ENCODE measurements at places on chromosomes 3 and 15.

DNA sequence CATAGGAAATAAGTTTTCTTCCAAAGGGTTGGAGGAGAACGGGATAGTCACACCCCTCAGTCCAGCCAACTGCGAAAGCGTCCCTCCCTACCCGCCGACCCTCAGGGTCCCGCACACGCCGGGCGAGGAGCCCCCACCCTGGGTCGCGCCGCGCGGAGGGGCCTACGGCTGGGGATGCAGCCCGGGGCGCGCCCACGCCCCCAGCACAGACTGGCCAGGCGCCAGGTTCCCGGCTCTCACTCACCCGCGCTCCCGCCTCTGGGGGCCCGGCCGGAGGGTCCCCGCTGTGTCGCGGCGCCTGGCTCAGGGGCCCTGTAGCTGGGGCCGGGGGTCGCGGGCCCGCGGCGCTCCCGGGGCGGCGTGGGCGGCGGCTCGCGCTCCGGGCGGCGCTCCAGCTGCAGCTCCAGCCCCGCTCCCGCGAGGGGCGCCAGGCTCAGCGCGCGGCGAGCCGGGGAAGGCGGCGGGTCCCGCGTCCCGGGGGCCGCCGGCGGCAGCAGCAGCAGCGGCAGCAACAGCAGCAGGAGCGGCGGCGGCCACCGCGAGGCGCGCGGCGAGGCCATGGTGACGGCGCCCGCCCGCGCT lies 375 bp downstream of the HEG1 start:
- DNase-seq = no peak

GRCh38 chr15:92226020-92226612 lies 167.6 kb upstream of the ST8SIA2 start:
- DNase-seq = no peak

DNA sequence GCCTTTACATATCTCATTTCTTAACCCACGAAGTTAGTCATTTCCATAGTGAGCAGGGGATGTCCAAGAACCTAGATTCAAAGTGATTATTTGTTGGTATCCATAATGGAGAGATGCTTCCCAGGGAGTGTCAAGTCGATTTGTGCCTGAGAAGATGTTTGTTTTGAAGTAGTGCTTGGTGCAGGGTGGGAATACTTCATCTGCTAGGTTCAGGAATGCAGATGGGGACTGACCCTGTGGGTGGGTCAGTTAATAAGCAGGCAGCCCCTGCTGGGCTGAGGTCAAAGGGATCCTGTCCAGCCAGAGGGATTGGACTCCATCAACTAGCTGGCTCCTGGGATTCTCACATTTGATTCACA lies 44.1 kb upstream of the VILL start:
- DNase-seq = no peak

DNA sequence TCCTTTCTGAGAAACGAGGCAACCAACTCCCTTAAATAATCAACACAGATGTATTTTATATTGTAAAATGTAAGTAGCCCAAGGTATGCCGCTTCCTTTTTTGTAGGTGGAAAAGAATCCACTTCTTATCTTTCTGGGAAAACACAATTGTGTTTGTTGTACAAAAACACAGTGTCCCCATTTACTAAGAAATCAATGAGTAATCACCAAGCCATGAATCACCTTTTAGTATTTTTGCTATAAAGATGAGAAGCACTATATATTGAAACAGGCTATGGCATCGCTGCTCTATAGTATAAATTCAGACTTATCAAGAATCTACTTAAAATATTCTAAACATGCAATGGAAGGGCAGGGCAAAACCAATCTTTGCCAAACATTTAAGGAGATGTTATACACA lies 104.0 kb downstream of the TNIK start:
- DNase-seq = no peak

GRCh38 chr3:45127130-45127822 lies 18.9 kb downstream of the CDCP1 start:
- DNase-seq = no peak

- DNase-seq = no peak
Observed at GRCh38 chr3:3699407-3699806, 99.8 kb upstream of the LRRN1 start.

- DNase-seq = no peak
Observed at GRCh38 chr3:174859756-174860155, 622 bp downstream of the NAALADL2 start.

- DNase-seq = peak; percentile 68
Observed at GRCh38 chr3:138078901-138079344, 36.5 kb downstream of the DZIP1L start.

GRCh38 chr3:115236496-115236895 lies 89.4 kb upstream of the ZBTB20 start:
- no peak for DNase-seq

GRCh38 chr3:128492671-128493569 lies at the start of gene GATA2:
Gene GATA2 (minus strand): TSS chr3:128493201. CDS start chr3:128487031, 6,170 bp downstream.
- no peak for DNase-seq

DNA sequence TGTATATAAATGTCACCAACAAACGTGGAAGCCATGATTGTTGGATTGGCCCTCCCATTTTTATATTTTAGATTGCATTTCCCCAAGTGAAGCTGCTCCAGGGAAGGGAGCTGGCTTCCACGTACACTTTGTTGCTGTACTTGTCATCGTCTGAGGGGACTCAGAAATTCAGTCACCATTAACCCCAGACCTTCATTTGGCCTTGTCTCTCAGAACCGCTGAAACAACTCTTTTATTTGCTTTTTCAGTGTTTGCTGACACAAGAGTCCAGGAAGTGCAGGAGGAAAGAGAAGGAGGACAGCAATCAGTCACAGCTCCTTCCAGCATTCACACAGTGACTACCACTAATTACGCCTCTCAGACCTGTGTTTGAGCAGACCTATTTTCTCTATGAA lies 276.5 kb downstream of the TBL1XR1 start:
- no peak for DNase-seq

- peak; percentile 89 for DNase-seq
Observed at GRCh38 chr15:44536302-44536961, 515 bp upstream of the EIF3J start.

- no peak for DNase-seq
Observed at GRCh38 chr15:29109762-29110161, 159.9 kb downstream of the NSMCE3 start.

DNA sequence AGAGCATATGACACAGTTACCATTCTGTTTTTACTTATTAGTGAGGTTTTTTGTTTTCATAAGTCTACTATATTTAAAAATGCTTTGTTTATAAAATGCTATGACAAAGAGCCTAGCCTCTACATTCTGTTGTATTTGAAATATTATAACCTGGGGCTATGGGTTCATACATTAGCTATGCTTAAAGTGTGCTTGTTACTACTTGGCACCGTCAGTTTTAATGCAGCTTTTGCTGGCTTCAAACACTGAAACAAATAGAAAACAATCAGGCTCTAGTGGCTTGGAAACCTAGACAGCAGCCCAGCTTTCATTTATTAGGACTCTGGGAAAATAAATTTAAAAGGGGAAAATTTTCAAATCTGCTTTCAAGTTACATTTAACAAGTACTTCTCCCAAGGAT lies 635.9 kb downstream of the CADM2 start:
- no peak for DNase-seq

DNA sequence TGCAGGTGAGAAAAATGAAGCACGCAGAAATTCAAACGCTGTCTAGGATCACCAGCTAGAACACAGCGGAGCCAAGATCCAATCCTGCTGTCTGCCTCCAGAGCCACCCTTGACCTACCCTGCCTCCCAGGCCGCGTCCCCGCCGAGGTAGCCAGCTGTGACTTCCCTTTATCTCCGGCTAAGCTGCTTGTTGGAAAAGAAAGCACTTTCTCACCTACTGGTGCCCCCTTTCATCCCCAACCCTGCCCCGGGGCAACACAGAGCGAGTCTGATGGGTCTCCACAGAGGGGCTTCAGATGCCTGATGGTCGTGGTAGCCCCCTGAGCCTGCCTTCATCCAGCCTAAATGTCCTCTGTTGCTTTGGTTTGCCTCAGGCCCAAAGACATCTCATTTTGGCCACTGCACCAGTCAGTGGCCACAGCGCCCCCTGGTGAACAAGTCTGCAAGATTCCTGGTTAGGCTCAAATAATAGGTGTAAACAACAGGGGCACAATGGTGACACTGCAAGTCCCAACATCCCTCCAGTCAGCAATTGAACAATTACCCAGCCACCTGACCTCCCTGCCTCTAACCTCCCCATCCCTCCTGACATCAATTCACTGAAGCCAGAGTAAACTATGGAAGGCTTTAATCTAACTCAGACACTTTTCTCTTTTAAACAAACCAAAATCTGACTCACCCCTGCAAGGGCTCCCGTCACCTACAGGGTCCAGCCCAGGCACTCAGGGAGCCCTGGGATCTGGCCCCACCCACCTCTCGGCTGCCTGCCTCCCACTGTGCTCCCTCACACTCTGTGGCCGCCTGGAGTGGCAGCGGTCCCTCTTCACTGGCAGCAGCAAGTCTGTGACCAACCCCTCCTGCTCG lies 27.3 kb upstream of the BCL2L10 start:
- peak; percentile 25 for DNase-seq

DNA sequence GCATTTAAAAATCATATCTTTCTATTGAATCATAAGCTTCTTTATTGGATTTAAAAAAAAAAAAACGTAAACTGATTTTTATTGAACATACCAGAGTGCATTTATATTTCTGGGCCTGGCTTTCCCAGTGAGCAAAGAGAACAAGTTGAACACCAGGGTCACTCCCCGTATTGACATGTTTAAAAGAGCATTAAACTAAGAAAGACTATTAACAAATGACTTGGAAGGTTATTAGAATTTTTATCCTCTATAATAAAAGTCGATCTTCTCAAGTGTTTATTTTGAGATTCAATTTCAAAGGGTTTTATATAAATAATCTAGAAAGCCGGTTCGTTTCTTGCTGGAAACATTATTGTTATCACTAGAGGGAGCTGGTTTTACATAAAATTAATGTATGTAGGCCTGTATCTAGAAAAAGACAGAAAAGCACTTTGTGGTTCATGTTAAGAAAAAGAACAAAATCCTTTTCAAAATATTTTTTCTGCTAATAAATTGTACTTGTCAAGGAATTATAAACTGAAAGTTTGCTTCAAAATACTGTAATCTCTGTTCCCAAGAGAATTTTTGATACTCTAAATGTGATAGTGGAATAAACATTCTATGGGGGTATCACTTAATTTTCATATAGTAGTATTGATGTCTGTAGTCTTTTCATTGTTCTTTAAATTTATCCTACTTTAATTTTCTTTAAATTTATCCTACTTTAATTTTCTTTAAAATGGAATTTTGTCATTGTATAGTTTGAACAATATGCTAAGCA lies 321.8 kb upstream of the MME start:
- no peak for DNase-seq

- DNase-seq = no peak
Observed at GRCh38 chr3:9687514-9687913, 16.1 kb upstream of the CPNE9 start.

DNA sequence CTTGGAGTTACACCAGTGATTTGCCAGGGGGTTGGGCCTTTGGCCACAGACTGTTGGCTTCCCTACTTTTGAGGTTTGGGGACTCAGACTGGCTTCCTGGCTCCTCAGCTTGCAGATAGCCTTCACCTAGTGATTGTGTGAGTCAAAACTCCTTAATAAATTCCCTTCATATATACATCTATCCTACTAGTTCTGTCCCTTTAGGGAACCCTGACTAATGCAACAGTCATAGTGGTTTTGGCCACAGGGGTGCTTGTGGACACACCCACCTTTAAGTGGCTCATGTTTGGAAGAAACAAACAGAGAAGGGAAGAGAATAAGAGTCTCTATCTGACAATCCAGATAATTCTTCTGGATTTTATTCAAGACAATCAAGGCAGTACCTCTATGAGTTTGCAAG lies 457.7 kb downstream of the EPHA3 start:
- DNase-seq = peak; percentile 57

DNA sequence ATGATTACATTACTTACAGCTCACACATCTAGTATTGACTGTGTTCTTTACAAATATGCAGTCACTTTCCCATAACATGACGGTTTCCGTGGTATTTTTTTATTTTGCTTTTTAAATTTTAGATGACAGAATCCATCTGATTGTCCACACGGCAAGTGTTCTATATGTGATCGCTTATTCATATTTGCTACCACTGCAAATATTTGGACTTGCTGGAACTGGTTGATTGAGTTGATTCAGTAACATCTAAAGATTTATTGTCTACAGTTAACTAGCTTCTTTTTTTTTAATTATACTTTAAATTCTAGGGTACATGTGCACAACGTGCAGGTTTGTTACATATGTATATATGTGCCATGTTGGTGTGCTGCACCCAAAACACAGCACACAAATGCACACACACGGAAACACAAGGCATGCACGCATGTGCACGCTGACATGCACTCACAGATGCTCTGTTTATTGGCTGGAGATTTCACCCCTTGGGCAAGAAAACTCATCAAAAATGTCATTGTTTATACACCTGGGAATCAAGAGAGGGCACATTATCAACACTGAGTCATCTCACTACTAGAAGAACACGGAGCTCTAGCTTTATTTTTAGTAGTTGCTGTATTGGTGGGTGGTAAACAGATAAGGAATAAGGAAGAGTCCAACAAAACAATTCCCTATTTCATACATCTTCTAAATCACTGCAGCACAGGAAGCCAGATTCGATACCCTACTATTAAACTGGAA lies 16.4 kb downstream of the ARRDC4 start:
- no peak for DNase-seq

- no peak for DNase-seq
Observed at GRCh38 chr15:96336108-96336595, 5.7 kb downstream of the NR2F2 start.

- no peak for DNase-seq
Observed at GRCh38 chr3:11903447-11903846, 56.8 kb upstream of the TAMM41 start.

DNA sequence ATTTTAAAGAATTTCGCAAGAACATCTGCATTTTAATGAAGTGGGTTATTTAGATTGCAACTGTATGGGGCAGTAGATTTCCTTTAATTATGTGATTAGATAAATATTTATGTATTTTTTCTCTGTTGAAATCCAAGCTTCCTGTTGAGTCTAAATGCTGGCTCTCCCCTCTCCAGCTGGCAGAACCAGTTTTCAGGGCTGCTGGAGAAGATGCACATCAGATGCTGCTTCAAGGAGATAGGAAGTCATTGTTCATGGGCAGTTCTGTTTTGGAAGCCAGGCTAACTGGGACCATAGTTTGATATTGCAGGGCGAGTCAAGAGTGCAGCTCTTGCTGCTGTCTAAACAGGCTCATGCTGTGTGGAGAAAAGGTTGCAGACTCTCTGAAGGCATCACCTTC lies 97.4 kb downstream of the SLC9A9 start:
- DNase-seq = no peak

DNA sequence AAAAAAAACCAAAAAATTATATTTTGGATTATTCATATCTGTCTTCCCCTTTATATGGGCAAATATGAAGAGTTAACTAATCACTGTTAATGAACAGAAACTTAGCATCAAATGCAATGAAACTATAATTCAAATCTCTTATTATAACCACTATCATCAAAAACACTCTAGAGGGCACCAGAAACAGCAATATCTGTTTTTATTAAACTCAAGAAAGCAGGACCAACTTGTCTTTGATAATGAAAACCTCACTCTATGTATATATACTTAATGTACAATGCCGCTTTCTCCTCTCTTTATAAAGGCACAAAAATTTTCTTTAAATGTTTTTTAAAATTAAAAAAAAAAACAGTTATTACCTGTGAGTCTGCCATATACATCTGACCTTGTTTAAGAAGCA lies 92.7 kb downstream of the UACA start:
- DNase-seq = no peak

All from T1000 (cell line).